Epithelial cell of alveolus of lung (primary cell): ENCODE measurements at places on chromosomes 12 and 14. TPM values are rescaled to one million over a fixed set of nuclear protein-coding genes. Genes with fewer than 3 reads are reported as not detected.

The HOXC9 gene
- total RNA-seq = 1.0 and 1.4 TPM in 2 replicates

The HOXC12 gene
- not detected in 2 replicates for total RNA-seq

The PAH gene
- total RNA-seq = not detected in 2 replicates

The SEC23A gene
- 113 and 205 TPM in 2 replicates for total RNA-seq

The OR4E1 gene
- total RNA-seq = not detected in 2 replicates

The KCTD10 gene
- total RNA-seq = 31.1 and 39.2 TPM in 2 replicates
